ENCODE measurements at places on chromosomes 4 and X.

- DNase-seq = no peak
Measured at GRCh38 chr4:27057053-27057452, 196.4 kb downstream of the STIM2 start.

- no peak for DNase-seq
Measured at GRCh38 chr4:37799941-37800554, 26.4 kb upstream of the PGM2 start.

- DNase-seq = no peak
Measured at GRCh38 chrX:130789793-130790192, 113.2 kb downstream of the ENOX2 start.

GRCh38 chrX:130176354-130176776, 4.6 kb downstream of the RAB33A start:
- DNase-seq = no peak

DNA sequence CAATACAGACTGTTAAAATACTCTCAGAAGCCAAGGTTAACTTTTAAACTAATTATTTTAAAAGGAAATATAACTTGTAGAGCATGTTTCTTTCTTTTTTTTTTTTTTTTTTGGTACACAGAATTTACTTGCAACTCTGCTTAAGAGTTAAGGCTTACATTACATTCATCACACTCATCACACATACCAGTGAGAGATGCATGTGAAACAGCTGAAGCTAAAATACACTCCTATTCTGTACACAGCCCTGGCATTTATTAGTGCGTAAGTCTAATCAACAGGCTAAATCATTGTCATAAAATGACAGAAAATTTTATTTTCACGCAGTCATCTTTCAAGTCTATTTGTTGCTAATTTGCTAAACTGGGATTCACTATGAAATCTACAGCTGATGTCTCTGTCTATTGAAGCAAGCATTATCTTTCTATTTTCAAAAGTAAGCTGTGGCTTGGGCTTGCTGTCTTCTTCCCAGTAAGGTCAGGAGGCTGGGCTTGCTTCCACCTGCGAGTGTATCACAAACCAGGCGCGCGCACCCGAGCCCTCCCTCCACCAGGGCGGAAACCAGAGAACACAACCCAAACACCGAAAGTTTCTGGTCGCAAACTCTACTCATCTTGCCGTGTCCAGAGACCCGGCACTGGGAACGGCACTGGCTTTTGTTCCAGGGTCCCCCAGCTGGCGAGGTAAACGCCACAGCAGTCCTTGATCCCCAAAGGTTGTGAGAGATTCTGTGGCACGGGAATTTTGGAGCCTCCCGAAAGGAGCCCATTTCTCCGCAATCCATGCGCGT, 3.9 kb downstream of the MAML3 start:
- peak; percentile 25 for DNase-seq

DNA sequence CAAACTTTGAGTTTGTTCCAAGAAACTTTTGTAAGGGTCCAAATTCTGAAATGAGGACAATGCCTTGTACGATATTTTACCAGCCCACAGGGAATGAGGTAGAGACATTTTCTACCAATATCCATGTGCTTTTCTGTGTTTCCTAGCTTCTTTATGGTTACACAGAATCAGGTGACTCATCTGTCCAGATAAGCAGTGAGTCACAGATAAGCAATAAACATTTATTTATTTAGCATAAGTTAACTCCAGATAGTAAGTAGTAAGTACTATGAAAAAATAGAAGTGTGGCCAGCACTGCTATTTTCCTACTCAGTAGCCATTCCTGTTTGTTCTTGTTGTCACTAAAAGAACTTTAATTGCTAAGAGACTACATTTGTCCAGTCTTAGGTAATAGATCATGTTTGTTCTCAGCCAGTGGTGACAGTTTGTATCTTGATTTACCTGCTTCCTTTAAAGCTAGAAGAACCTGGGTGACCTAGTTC, 7.4 kb downstream of the AFF1 start:
- DNase-seq = no peak

DNA sequence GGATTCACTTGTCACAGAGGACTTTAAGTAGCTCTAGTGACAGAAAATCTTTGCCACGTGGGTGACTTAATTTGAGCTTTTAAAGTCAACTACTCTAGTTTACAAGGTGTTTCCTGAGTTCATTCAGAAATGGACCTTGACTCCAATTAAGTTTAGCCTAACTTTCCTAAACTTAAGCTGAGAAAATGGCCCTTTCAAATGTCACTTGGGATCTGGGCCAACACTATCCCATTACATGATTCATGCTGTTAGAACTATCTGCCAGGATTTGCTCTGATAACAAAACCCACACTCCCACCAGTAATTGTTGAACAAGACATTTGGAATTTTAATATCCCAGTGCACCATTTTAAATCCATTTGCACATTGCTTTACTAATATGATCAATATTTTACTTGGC, 40.8 kb downstream of the C4orf46 start:
- DNase-seq = no peak

DNA sequence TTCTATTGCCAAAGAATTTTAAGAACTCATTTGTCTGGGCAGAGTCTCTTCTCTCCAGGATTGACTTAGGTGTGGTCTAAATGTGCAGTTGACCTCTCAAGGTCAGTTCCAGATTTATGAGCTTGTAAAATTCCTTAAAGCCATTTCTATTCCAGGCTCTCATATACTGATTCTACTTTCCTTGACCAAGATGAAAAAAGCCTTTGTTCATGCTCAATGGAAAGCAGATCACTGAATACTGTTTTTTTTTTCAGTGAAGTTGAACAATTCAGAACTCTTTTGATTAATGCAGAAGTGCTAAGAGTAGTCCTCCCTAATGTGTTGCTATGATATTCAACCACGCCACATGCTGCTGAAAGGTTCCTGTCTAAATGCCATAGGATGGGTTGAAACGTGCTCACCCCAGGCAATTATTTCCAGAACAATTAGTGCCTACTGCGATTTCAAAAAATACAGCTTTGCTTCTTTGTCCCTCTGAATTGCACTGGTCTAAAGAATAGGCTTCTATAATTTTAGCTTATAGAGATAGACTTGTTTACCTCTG, 312.4 kb upstream of the PABPC5 start:
- DNase-seq = no peak

GRCh38 chr4:124952601-124953000, 240.1 kb upstream of the ANKRD50 start:
- DNase-seq = no peak

GRCh38 chr4:7092026-7092425, 24.2 kb upstream of the GRPEL1 start:
- no peak for DNase-seq

- no peak for DNase-seq
Measured at GRCh38 chr4:133484287-133484686, 335.2 kb downstream of the PCDH10 start.

DNA sequence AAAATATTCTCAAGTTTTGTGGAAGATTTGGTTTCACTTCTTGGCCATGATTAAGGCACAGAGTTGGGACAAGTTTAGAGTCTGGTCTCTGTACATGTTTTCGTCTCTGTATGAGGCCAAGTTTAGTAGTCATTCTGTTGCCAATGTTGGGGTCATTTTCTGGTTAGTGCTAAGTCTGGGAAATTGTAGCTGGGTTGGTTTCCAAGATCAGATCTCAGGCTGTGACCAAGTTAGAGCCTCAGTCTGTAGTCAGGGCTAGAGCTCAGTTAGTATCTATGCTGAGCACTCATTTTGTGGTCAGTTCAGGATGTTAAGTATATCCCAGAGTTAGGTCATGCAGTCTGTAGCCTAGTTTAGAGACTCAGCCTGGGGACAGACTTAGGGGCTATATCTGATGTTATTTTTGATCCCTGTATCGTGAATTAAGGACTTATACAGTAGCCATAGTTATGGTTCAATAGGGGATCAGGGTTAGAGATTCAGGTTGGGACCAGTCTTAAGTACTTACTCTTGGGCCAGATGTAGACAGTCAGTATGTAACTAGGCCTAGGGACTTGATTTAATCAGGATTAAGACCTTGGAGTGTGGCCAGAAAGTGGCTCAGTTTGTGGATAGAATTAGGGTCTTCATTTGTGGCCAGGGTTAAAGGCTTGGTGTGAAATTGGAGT, 6.6 kb upstream of the ENOX2 start:
- DNase-seq = peak; percentile 69

DNA sequence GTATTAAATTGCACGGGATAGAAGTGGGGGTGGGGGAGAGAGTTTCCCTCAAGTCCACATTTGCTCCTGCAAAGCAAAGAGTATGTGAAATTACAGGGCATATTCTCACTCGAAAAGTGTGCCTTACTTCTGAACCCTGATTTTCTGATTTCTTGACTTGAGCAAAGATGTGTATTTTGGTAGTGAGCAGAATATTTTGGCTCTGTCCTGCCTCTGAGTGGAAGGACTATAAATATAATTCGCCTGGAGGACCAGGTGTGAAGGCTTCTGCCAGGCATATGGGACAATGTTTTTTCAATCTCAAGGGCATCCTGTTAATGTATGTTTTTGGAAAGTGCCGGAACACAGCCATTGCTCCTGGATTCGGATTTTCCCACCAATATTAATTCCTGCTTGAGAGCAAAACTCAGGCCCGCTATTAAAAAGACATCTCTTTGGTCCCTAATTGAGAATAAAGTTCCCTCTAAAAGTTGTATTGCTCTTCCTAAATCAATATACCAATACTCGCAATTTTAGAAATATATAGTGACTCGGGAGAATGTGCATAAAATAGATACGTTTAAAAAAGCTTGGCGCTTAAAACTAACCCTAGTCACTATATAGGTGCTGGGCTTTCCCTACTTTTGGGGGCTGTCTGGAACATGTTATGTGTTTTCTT, 15.3 kb upstream of the PITX2 start:
- DNase-seq = no peak

- DNase-seq = no peak
Measured at GRCh38 chr4:149973181-149973580, 105.1 kb upstream of the DCLK2 start.

DNA sequence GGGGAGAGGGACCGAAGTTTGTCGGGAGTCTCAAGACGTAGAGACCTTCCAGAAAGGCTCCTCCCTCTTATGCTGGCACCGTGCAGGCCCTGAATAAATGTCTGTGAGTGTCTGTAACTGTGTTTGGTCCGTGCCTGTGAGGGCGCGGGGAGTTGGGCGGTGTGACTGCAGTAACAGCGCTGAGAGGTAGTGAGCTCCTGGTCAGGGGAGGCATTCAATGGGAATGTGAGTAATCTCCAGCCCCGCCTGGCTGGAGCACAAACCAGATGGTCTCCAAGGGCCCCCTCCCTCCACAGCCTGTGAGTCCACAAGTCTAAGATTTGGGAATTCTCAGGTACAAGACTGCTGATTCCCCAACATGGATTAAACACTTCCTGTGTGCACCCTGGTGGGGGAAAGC, 100.0 kb downstream of the HMX1 start:
- DNase-seq = no peak

DNA sequence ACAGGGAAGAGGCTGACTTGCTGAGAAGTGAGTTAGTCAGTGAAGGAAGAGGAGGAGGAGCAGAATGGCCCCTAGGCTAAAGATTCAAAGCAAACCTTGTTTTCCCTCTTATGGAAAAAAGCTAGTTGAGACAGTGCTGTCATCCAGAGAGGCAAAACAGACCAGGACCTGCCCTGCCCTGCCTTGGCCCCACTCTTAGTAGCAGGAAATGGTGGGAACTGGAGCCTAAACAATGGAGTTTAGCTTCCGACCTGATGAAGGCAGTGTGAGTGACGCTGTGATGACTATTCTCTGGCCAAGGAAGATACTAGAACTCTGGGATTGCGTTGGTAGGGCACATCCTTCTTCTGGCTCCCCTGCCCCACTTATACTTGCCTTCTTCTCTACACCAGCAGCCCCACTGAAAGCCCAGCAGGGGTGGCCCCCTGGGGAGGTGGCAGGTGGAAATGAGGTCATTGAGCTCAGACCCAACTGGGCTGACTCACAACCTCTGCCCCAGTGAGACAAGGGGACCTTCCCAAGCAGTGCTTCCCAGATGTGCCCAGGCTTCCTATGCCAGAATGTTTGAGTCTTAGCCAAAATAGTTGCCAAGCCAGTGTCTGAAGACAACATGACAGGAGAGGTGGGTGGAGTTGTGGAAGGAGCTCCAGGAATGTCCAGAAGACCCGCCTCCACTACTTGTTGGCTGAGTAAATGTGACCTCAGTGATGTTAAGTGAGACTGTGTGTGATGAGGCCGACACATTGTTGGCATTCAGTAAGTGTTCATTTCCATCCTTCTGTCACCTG, 38.8 kb downstream of the MSN start:
- DNase-seq = no peak

- no peak for DNase-seq
Measured at GRCh38 chr4:67437974-67438713, 107.2 kb downstream of the CENPC start.

DNA sequence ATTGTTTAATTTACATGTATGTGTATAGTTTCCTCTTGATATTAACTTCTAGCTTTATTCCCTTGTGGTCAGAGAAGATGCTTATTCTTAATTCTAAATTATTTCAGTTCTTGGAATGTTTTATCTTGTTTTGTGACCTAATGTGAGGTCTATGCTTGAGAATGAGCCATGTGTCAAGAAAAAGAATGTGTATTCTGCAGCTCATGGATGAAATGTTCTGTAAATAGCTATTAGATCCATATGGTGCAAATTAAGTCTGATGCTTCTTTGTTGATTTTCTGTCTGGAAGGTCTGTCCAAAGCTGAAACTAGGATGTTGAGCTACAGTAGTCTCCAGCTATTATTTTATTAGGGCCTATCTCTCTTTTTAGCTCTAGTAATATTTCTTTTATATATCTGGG, 187.3 kb upstream of the RASGEF1B start:
- DNase-seq = no peak

DNA sequence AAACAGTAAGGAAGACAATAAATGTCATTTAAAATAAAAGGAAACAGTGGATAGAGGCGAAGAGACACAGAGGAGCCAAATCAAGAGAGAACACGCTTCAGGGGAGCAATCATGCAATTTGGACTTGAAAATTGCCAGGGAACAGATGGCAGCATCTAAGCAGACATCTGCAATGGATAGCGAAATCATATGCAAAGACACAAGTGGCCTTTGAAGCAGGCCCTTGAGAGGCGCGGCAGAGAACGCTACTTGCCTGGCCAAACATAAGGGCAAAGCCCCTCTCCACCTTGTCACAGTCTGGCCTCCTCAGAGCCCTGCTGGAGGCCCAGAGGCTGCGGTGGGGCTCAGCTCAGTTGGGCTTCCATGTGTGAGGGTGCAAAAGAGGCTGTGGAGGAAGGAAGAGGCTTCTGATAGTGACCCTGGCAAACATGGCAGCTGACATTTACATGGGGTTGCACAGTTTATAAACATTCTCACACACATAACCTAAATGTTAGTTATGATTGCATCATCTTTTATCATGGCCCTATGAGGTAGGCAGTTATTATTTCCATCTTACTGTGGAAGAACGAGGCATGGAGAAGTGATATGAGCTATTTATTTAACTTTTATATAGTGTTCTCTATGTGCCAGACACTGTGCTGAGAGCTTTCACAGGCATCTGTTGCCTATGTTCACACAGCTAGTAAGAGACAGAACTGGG, 18.3 kb downstream of the ADGRG4 start:
- DNase-seq = no peak

- DNase-seq = no peak
Measured at GRCh38 chr4:56209767-56210166, 177.5 kb downstream of the AASDH start.

DNA sequence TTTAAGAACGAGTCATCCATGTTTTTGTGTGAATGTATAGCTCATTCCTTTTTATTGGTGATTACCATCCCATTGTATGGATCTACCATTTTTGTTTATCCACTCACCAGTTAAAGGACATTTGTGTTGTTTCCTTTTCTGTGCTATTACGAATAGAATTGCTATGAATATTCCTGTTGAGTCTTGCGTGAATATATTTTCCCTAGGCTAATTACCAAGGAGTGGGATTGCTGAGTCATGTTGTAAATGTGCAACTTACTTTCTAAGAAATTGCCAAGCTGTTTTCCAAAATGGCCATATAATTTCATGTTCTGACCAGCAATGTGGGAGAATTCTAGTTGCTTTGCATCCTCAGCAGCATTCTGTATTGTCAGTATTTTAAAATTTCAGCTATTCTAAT, 51.3 kb downstream of the YIPF6 start:
- DNase-seq = no peak

All from CMK (cell line).